ENCODE measurements at places on chromosomes 3 and 15. TPM values are rescaled to one million over a fixed set of nuclear protein-coding genes. Genes with fewer than 3 reads are reported as not detected.

MORC1 gene
- not detected for total RNA-seq

GPR15 gene
- total RNA-seq: not detected

ARNT2 gene
- total RNA-seq: 8.4 TPM

CCDC71 gene
- 37.7 TPM for total RNA-seq

POMGNT2 gene
- 17.8 TPM for total RNA-seq

NCK1 gene
- total RNA-seq: 20.3 TPM

TRH gene
- total RNA-seq: not detected

CLDN16 gene
- total RNA-seq: not detected

ERICH6 gene
- not detected for total RNA-seq

TRANK1 gene
- 3.4 TPM for total RNA-seq

GP9 gene
- total RNA-seq: not detected

SCG5 gene
- 16.3 TPM for total RNA-seq

A4GNT gene
- total RNA-seq: not detected

MEX3B gene
- 7.9 TPM for total RNA-seq

GOLGA8T gene
- not detected for total RNA-seq

C15orf39 gene
- total RNA-seq: 7.4 TPM

DUOX1 gene
- not detected for total RNA-seq

ADGRG7 gene
- not detected for total RNA-seq

SEMA3G gene
- not detected for total RNA-seq

CPN2 gene
- not detected for total RNA-seq

PCOLCE2 gene
- total RNA-seq: 1.5 TPM

LYZL4 gene
- total RNA-seq: not detected

BCHE gene
- 10.0 TPM for total RNA-seq

SH2D7 gene
- not detected for total RNA-seq

COL6A5 gene
- total RNA-seq: not detected

HEXA gene
- 62.7 TPM for total RNA-seq

MTHFS gene
- total RNA-seq: 10.8 TPM

CPLX3 gene
- total RNA-seq: not detected

ENTPD3 gene
- total RNA-seq: under 0.01 TPM

All from bronchus fibroblast of lung (primary cell).